CD4-positive, alpha-beta T cell treated with Interleukin-15 for 4 hours (primary cell): ENCODE measurements at places on chromosomes 1 and 21.

DNA sequence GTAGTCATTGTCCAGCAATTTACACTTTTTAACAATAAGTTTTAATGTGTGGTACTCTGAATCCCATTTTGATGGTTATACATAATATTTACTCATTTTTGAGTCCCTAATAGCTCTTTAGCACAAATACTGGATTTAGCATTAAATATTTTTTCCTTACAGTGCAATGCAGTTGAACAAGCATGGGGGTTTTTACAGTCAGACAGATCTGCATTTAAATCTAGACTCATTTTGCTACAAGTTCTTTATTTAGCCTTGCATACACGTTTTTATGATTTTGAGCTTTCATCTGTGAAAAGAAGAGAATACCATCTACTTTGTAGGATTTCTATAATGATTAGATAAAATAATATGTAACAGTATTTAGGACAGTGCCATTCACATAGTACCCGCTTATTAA, 44.0 kb downstream of the PTPRC start:
- no peak for DNase-seq

GRCh38 chr1:3924186-3924824, 24.2 kb upstream of the C1orf174 start:
- DNase-seq, result no peak

GRCh38 chr1:208524925-208525324, 280.7 kb upstream of the PLXNA2 start:
- DNase-seq, result no peak

- no peak for DNase-seq
Observed at GRCh38 chr1:116185161-116185701, 74.0 kb downstream of the MAB21L3 start.

GRCh38 chr21:43731891-43732711, 13.2 kb downstream of the PDXK start:
- DNase-seq, result no peak

GRCh38 chr1:59375321-59376220, 78.7 kb downstream of the FGGY start:
- no peak for DNase-seq

GRCh38 chr1:155326631-155327037, 5.9 kb downstream of the RUSC1 start:
- DNase-seq, result no peak

DNA sequence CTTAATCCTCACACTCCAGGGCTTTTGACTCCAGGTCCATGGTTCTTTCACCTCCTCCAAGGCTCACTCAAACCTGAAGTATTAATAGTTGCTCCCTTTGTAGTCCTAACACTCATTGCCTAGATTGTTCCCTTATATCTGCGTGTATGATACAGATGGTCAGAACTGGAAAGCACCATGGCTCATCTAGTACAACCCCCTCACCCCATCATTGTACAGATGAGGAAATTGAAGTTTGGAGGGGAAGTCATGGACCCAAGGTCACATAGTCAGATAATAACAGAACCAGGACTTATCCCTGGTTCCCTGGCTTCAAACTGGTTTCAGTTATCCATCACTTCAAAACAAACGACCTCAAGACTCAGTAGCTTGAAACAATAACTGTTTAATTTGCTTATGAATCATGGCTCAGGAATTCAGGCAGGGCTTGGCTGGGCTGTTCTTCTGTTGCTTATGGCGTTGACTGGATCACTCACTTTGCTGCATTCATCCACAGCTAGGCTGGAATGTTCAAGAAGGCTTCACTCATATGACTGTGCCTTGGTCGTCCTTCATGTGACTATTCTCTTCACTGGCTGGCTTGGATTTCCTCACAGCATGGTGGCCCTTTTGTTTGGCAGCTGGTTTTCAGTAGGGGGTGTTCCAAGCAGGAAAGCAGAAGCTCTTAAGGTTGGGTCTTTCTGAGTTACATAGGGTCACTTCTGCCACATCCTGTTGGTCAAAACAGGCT, 5.0 kb downstream of the NOS1AP start:
- DNase-seq, result no peak

DNA sequence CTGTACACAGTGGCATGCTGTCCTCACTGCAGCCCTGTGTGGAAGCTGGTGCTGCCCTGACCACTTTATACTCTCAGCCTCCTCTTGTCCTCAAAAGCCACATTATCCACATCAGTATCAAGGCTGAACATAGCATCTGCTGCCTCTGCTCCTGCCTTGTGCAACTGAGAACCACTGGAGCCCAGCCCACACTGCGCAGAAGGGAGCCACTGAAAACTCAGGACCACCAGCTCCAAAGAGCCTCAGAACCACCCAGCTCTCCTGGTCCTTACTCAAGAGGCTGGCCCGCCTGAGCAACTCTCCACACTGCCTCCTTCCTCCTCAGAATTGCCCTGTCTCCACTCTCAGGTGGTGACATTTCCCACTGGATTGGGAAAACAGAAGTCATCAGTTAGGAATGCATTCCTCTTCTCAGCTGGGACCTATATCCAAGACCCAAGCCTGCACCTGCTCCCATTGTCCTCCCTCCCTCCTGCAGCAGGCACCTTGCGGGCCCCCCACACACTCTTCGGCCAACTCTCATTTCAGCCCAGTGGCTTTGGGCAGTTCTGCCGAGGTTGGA, 7.0 kb upstream of the KISS1 start:
- no peak for DNase-seq

- no peak for DNase-seq
Observed at GRCh38 chr1:34060187-34060730, 104.8 kb downstream of the CSMD2 start.

DNA sequence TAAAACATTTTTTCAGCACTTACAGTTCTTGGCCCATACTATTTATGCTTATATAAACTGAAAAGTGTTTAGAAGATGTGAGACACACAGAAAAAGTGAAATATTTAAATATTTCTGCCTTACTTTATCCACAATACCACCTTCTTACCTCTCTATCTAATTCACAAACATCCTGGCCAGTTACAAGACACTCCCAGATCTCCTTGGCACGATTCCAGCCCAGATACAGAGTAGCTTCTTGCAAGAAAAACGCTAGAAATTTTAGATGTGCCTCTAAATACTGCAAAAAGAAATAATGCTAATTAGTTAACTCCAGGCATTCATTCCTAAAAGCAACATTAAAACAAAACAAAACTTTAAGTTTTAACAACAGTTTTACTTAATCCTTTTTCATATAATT, 68.4 kb downstream of the USP24 start:
- DNase-seq, result no peak

DNA sequence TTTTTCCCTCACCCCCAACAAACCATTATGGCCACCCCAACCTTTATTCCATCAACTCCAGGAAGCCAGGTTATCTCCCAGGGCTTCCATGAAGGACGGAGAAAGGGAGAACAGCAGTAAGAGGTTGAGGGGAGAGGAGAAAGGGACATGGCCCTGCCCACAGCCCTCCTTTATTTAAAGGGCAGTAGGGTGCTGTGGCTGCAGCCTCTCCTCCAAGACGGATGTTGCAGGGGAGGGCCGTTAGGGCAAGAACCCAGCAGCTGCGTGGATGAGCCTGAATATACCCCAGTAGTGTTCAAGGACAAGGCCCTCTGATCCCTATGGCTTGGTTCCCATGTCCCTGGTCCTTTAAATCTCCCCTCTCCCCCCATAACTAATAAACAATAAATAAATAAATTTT, 5.9 kb downstream of the RXFP4 start:
- no peak for DNase-seq

- DNase-seq, result no peak
Observed at GRCh38 chr1:218492874-218493273, 147.7 kb downstream of the TGFB2 start.

DNA sequence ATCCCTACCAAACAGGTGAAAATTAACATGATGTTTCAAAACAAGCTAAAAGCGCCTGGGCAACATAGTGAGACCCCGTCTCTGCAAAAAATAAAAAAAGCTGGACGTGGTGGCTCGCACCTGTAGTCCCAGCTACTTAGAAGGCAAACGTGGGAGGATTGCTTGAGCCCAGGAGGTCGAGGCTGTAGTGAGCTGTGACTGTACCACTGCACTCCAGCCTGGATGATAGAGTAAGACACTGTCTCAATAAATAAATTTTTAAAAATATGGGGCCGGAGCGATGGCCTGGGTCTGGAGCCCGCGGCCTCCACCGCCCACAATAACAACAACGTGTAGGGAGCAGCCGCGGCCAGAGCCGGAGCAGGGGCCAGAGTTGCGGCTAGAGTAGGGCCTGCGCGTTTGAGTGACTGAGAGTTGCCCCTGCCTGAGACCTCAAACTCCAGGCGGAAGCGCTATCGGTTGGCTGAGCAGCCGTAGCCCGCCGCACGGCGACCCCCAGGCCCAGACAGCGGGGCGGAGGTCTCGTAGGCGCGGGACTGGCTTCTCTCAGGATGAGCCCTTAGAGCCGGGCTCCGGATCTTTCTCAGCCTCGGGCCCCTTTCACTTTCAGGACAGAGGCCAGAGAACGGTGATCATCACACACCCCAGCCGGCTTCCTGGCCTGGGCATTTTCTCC, 41.4 kb downstream of the ZMYM1 start:
- no peak for DNase-seq

DNA sequence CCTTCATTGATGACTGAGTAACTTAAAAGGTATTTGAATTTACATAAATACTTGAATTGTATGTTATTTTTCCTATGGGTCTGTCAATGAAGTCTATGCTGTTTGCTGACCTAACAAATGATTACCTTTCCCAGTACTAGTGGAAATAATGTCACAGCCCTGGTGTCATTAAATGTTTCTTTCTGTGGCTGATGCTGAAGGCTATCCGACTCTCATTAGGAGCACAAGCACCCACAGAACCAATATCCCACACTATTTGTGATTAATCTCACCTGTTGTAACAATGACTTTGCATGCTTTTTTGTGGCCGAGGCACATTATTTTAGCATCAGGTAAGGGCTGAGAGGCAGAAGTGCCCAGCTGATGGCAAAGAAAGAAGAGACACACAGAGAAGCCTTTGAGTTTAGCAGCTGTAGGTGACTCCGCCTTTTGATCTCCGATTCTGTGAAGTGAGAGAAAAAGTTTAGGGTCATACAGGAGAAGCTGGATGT, 25.8 kb upstream of the TRIM45 start:
- no peak for DNase-seq

- no peak for DNase-seq
Observed at GRCh38 chr1:14777516-14778506, 179.3 kb downstream of the KAZN start.

DNA sequence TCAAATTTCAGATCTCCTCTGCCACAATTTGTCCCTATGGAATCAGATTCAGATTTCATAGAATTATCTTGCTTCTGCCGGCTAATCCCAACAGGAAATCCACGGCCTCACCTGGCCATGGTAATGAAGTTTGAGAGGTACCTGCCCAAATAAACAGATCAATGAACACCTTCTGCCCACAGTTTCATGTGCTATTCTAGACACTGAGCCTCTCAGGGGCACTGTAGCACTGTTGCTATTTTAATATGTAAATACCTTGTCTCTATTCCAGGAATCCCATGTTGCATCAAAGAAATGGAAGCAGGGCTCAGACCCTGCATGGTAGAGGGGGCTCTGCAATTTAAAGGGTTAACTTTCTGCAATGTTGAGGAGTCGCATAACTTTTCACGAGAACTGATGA, 593.1 kb downstream of the PTBP2 start:
- no peak for DNase-seq

DNA sequence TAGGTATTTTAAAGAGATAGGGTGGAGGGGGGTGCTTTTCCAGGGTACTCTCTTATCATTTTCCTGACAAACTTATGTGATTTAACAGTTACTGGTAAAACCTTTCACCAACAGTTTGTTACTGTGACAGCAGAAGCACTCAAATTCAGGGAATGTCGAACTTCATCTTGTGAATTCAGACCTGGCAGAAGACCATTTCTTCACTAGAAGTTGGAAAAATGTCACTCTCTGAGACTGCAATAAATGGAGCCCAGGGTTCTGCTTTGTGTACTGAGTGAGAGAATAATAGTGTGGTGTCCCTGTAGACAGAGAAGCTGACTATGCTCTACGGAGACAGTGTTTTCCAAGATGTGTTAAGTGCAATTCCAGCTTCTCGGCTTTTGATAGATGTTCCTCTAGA, 200.2 kb downstream of the ST6GALNAC3 start:
- no peak for DNase-seq

DNA sequence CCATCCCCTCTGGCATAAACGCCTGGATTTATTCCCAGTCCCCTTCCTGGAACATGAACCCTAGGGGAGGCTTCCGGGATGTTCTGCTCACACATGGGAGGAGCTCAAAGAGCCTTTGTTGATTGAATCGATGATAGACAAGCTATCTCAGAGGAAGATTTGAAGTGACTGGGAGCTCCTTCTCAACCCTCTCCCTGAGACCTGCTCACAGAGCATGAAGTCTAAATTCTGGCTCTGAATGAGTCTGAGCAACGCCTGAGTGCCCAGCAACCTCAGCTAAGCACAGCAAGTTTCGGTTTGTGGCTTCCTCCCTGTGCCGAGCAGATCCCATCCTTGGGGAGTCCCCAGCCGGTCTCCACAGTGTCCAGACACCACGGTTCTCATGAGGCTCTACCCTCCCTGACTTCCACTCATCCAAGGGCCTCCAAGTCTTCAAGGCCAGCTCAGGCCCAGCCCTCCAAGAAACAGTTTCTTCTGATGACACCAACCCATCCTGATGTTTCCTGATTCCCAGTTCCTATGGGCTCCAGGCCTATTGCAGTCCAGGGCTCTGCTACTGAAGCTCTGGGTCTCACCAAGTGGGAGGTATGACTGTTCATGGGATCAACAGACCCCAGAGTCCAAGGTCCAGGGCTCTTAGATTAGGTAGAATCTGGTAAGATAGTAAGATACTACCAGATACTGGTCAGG, 190.8 kb downstream of the DYRK1A start:
- DNase-seq, result no peak

GRCh38 chr1:48245106-48245505, 22.6 kb downstream of the SLC5A9 start:
- peak; percentile 6 for DNase-seq

DNA sequence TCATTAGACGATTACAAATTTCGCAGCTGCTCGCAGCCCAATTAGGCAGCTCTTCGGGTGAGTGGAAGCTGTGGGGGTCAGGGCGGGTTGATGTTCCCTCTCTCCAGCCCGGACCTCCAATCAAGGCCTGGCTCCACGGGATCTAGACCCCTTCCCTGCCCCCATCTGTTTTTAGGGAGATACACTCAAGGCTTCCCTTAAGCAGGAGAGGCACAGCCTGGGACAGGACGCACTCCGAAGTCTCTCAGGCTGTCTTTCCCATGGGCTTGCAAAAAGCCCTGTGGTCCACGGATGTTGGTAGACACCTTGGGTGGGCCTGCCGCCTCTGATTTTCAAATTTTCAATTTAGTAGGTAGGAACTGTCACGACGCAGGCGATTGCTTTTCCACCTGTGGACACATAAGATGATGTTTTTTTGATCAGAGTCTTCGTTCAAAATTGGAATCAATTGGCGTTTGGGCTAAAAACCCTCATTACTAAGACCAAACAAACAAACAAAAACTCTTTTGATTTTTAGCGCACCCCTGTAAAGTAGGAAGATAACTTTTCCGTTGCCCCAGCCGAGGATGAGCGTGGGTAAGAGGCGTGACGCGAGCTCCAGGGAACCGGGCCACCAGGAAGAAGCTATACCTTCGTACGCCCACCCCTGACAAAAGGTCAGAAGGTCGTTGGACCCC, 2.5 kb upstream of the LHX8 start:
- no peak for DNase-seq

- no peak for DNase-seq
Observed at GRCh38 chr1:42442662-42443061, 13.2 kb downstream of the ZMYND12 start.
